Activated naive CD8-positive, alpha-beta T cell treated with anti-CD3 and anti-CD28 coated beads, Interleukin-2, amount 50 U/mL, for 24 hours (primary cell): ENCODE measurements at places on chromosomes 2 and 18.
A peak's percentile ranks its signal among the peaks of the same experiment; 100 is the strongest.

- DNase-seq: no peak
Measured at GRCh38 chr2:175234650-175235049, 53.1 kb upstream of the ATP5MC3 start.

DNA sequence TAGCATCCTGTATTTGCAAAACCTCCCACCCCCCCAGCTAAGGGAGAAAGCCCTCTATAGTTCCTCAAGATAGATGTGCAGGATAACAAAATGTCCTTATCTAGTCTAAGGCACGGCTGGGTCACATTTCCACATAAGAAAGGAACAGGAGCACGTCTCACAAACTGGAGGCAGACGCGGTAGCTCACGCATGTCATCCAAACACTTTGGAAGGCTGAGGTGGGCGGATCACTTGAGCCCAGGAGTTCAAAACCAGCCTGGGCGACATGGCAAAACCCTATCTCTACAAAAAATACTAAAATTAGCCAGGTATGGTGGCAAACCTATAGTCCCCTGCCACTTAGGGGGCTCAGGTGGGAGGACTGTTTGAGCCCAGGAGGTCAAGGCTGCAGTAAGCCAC, 9.3 kb downstream of the SF3B1 start:
- DNase-seq: no peak

DNA sequence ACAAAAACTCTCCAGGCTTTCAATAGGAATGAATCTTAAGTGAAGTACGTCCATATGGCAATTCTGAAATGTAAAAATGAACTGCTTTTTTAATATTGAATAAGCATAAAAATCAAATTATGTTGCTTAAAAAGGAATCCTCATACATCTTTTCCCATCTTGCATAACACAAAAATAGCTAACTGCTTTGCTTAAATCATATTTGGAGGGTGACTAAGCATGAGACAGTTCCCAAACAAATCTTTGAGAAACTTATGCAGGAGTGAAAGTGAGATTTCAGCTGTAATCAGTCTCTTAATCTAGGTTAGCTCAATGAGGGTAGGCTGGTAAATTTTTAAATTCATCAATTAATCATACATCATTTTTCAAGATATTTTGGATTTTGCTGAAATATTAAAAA, 111.5 kb downstream of the MBD5 start:
- no peak for DNase-seq

DNA sequence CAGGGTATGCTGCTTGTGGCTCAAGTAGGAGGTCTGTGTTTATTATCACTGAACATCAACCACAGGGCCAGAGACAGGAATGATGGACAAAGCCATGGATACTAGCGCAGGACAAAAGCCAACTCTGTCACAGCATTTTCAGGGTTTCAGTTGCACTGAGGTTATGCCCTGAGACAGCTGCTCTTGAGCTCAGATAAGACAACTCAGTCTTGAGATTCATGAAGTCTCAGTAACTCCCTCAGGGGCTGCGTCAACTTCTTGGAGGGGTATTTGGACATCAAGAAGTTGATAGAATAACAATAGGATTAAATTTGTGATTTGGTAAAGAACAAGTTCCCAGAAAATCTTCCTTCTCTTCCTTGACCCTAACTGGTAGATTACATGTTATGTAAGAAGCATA, 287.0 kb upstream of the SLC14A2 start:
- no peak for DNase-seq

DNA sequence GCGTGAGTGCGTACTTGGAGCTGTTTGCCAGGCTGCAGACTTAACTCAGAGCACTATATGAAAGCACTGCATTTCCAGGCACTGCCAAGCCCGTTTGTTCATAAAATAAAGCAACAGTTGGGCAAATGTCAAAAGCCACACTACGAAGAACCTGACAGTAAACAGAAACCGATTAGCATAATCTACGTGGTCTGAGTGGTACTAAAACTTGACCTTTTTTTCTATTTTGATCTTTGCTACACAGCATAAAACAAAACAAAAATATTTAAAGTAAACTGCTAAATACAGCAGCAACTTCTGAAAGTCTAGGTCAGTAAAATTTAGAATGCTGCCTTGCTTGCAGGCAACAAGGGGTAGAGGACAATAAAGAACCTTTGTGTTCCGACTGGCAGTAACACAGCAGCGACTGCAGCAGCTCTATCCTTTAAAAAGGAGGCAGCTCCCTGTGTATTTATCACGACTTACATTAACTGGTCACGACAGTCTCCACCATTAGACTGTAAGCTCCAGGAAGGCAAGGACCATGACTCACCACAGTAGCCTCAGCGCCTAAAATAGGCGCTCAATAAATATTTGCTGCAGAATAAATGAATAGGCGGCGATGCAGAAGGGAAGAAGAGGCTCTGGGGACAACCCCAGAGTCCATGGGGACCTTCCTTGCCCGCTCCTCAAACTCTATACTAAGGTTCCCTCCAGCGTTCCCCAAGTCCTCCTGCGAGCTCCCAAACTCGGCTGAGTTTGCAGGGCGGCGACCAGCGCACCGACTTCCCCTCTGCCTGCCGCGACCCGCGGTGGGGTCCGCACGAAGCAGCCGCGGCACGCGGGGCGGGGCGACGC, 902 bp downstream of the SS18 start:
- no peak for DNase-seq

DNA sequence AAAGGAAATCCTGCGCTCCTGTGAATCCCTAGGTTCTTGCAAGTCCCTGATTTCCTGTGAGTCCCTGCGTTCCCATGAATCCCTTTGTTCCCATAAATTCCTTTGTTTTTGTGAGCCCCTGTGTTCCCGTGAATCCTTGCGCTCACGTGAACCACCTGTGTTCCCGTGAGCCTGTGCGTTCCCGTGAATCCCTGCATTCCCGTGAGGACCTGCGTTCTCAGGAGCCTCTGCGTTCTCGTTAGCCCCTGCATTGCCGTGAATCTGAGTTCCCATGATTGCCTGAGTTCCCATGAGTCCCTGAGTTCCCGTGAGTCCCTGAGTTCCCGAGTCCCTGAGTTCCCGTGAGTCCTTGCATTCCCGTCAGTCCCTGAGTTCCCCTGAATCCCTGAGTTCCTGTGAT, 71.5 kb downstream of the SNTG2 start:
- no peak for DNase-seq

- DNase-seq: peak; percentile 50
Measured at GRCh38 chr2:206084870-206085741, 868 bp downstream of the INO80D start.

- no peak for DNase-seq
Measured at GRCh38 chr2:226208726-226209125, 590.9 kb downstream of the IRS1 start.

DNA sequence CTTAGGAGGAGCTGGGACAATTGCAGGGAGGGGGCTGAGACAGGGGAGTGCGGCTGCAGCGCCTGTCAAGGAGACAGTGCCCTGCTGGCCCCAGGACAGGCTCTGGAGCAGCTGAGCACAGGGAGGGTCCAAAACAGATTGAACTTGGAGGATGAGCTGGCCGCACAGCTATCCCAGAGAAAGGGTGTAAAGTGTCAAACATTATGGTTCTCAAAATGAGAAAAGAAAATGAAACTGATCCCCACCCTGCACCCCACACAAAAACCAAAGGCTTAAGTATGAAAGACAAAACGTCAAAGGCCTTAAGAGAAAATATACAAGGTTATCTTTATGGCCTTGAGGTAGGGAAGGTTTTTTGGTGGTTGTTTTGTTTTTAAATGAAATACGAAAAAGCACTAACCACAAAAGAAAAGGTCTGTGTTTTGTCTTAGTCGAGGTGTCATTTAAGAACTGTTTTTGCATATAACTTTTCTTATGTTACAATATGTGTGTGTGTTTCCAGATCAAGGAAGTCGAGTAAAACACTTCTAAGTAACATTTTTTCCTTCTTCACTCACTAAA, 111.8 kb downstream of the HDAC4 start:
- peak; percentile 38 for DNase-seq

DNA sequence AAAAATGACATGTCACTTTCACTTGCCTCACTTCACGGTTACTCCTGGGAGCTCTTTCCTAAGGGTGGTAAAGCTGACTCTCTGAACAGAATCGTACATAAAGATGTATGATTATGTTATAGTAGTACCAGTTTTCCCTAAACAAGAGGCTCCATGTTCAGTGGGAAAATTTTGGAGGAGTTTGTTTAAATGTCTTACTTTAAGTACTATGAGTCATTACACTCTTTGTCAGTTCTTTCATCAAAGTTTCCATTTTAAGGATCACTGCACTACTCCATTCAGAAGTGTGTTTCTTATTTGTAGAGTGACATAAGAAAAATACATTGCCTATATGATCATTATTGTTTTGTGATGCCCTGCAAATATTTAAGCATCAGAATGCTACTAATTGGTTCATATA, 121.1 kb upstream of the FIGN start:
- DNase-seq: no peak

DNA sequence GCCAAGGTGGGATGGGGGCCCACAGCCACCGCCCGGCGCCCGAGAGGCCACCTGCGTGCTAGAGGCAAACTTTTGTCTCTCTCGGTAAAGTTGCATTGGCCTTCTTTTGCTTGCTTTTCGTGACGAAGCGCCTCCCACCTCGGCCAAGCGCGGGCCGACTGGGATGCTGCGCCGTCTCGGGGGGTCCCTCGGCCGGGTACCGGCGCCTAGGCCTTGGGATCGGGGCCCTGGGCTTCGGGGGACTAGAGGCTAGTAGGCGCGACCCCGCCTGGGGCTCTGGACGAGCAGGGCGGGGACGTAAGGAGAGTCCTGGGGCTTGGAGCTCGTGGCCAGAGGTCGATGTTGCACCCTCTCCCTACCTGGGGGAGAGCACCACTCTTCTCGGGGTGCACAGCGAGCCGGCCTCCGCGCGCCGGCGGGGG, 545 bp downstream of the GLI2 start:
- DNase-seq: no peak

DNA sequence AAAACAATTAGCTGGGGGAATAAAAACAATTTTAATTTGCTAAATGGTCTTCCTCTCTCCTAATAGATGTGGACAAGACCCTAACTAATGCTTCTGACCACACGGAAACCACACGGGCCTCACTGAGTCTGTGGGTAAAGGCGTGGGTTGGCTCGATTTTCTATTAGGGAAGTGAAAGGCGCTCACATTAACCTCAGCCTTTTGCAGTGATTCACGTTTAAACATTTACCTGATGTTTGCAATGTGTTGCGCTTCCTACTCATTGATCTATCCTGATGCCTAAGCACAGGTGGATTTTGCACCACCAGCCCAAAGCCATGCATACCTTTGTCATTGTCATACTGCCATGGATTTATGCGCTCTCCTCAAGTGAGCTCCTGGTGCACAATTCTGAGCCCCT, 35.6 kb upstream of the NRP2 start:
- no peak for DNase-seq

DNA sequence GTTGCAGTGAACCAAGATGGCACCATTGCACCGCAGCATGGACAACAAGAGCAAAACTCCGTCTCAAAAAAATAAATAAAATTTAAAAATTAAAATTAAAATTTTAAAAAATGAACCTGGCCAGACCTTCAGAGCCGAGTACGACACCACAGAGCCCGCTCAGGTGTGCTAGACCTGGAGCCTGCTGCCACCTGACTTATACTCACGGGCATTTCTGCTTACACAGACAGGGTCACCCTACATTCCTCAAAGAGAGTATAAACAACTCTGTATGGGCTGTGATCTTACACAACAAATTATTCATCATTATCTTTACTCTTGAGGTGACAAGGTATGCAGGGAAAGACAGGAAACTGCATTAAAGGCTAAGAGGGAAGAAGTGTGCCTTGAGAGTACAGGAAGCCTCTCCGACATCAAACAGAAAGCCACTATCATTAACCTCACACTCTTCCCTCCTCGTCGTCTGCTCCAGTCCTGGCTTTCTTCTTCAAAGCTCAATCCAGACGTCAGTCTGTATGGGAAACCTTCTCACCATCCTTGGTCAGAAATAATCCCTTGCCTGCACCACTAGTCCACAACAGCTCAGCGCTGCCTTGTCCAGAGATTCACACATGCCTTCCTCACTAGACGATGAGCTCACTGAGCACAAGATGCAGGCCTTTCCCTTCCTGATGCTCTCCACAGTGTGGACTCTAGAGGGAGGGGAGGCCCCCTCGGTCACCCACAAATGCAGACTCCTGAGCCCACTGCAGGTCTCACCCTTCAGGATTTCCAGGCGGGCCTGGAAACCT, 56.2 kb downstream of the UXS1 start:
- no peak for DNase-seq

DNA sequence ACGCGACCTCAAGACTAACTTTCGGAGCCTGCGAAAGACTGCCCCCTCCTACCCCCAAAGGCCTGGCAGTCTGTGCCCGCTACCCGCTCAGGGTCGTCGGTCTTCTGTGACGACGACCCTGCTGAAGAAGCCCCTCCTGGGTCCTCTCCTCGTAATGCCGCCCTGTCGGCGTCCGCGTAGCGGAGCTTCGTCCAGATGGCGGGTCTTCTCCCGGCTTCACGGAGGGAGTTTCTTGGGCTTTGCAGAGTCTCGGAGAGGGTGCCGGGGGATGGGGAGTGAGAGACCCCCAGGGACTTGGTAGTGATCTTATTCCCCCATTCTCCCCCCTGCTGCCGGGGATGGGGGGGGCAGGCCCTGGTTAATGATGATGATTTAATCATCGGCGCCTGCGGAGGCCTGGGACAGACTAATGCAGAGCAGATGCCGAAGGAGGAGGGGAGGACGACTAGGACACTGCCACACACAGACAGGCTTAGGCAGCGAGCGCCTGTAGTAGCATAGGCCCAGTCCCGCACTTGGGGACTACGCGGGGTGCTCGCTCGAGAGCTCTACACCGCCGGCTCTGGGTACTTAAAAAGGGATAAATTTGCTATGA, 528 bp upstream of the PCGF1 start:
- DNase-seq: peak; percentile 20

- no peak for DNase-seq
Measured at GRCh38 chr2:238652771-238653157, 195.1 kb upstream of the TWIST2 start.

- peak; percentile 63 for DNase-seq
Measured at GRCh38 chr18:45974088-45974536, 7.0 kb upstream of the EPG5 start.
